Mesothelial cell of epicardium (in vitro differentiated cells): ENCODE measurements at places on chromosomes 7 and 10. TPM values are rescaled to one million over a fixed set of nuclear protein-coding genes. Genes with fewer than 3 reads are reported as not detected.

Gene IFIT1B
- not detected in 3 replicates for total RNA-seq

GRCh38 chr10:77084431-77085144, 553.0 kb downstream of the KCNMA1 start:
- H3K4me1 ChIP-seq = peaks cover 25% of the 10 kb centered on the region
- H3K4me3 ChIP-seq = no peak overlapping the region
- no peak for DNase-seq
- peak overlapping the region; percentile 17 for H3K27ac ChIP-seq

Gene CALML5
- total RNA-seq = 0.42 TPM in 1 of 3 replicates, not detected in the others

DNA sequence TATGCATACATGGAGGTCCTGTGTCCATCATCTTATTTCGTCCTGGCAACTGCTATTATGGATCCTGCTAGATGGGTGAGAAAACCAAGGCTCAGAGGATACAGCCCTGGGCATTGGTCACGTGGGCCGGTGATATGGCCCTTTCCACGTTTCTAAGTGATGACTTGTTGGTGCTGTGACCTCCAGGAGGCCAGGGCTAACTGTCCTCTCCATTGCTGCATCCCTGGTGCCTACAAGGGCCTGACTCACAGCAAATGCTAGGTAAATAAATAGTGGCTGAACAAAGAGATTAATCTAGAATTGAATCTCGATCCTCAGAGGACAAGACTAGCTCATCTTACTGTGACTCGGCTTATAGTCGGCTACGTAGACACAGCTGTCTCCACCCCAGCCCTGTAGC, 78.6 kb downstream of the FAM53B start:
- H3K4me3 ChIP-seq = no peak overlapping the region
- no peak overlapping the region for H3K27ac ChIP-seq
- no peak for DNase-seq
- no peaks in the 10 kb centered on the region for H3K27me3 ChIP-seq
- peaks cover 10% of the 10 kb centered on the region for H3K4me1 ChIP-seq

DNA sequence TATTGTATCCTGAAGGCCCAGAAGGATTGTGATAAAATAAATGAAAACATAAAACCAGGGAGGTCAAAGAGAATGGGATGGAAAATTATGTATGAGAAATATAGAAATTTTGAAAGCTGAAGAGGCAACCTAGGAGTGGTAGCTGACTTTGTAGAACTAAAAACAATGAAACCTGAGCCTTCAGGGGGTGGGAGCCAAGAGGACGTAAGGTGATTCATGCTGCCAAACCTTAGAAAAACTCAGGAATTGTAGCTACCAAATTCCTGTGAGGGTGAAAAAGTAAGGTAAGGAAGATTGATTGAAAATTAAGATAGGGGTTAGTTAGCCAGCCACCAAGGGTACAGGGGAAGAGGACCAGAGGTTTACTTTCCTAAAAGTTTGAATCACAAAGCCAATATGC, 213.2 kb downstream of the KCND2 start:
- DNase-seq = no peak
- H3K27ac ChIP-seq = peak overlapping the region; percentile 13
- H3K4me1 ChIP-seq = peaks cover 7% of the 10 kb centered on the region
- H3K36me3 ChIP-seq = no peaks in the 10 kb centered on the region
- H3K4me3 ChIP-seq = no peak overlapping the region
- H3K27me3 ChIP-seq = no peaks in the 10 kb centered on the region

Gene FKBP14
- total RNA-seq = 42.4 to 48.0 TPM (median 45.5 TPM) in 3 replicates

Gene TRIM73
- total RNA-seq = 14.8 to 17.0 TPM (median 15.7 TPM) in 3 replicates

Gene NRAP
- not detected in 3 replicates for total RNA-seq

Gene AP5Z1
- total RNA-seq = 35.6 to 40.9 TPM (median 36.2 TPM) in 3 replicates

DNA sequence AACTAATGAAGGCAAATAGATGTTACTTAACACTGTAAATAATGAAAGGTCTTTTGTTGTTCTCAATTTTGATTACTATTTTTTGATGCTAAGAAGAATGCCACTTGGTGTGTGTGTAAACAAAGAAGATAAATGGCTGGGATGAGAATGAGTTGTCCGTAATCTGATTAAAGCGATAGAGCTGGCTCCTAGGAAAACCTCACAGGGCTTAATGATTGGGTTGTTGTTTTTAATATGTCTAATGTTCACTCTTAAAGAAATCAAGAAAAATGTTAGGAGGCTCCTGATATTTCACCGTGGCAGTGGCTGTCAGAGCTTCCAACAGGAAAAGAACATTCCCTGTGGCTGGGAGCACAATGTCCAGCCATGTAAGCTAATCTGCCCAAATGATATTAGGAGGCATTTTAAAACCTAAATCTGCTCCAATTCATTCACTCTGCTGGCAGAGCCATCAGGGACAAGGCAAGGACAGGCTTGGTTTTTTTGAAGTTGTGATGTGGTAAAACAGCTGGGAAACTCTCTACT, 243.9 kb downstream of the SNX10 start:
- peaks cover 4% of the 10 kb centered on the region for H3K27me3 ChIP-seq
- no peak overlapping the region for H3K4me3 ChIP-seq
- H3K4me1 ChIP-seq = peaks cover 73% of the 10 kb centered on the region
- H3K36me3 ChIP-seq = no peaks in the 10 kb centered on the region

DNA sequence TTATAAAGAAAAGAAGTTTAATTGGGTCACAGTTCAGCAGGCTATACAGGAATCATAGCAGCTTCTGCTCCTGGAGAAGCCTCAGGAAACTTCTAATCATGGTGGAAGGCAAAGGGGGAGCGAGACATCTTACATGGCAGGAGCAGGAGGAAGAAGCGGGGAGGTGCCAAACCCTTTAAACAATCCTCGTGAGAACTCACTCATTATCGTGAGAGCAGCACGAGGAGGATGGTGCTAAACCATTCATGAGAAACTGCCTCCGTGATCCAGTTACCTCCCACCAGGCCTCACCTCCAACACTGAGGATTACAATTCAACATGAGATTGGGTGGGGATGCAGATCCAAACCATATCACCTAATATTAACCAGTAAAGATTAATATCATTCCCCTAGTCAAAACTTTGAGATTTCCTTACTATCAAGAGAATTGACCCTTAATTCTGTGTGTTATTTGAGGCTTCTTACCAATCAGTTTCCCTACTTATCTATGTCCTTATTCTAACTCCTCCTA, 1.6 kb upstream of the SMO start:
- no peak for DNase-seq
- no peaks in the 10 kb centered on the region for H3K27me3 ChIP-seq
- peaks cover 27% of the 10 kb centered on the region for H3K4me1 ChIP-seq
- H3K4me3 ChIP-seq = no peak overlapping the region
- H3K36me3 ChIP-seq = peaks cover under 1% of the 10 kb centered on the region

GRCh38 chr10:99450624-99451498, 20.4 kb upstream of the GOT1 start:
- peaks cover 2% of the 10 kb centered on the region for H3K4me1 ChIP-seq
- no peaks in the 10 kb centered on the region for H3K36me3 ChIP-seq
- no peak for DNase-seq

GRCh38 chr7:36777062-36777461, 52.8 kb upstream of the AOAH start:
- no peak overlapping the region for H3K4me3 ChIP-seq
- H3K4me1 ChIP-seq = peaks cover 2% of the 10 kb centered on the region
- no peak overlapping the region for H3K27ac ChIP-seq
- H3K36me3 ChIP-seq = no peaks in the 10 kb centered on the region

- H3K4me1 ChIP-seq = peaks cover 13% of the 10 kb centered on the region
- H3K4me3 ChIP-seq = no peak overlapping the region
- no peak overlapping the region for H3K27ac ChIP-seq
- no peaks in the 10 kb centered on the region for H3K27me3 ChIP-seq
- DNase-seq = no peak
These were observed 67.5 kb downstream of the MINDY3 start for GRCh38 chr10:15792777-15793176.

GRCh38 chr10:77516575-77516974, 121.0 kb downstream of the KCNMA1 start:
- H3K4me1 ChIP-seq = peaks cover 42% of the 10 kb centered on the region
- no peak for DNase-seq
- H3K4me3 ChIP-seq = no peak overlapping the region

Gene PROSER2
- 16.9 to 17.8 TPM (median 17.6 TPM) in 3 replicates for total RNA-seq

DNA sequence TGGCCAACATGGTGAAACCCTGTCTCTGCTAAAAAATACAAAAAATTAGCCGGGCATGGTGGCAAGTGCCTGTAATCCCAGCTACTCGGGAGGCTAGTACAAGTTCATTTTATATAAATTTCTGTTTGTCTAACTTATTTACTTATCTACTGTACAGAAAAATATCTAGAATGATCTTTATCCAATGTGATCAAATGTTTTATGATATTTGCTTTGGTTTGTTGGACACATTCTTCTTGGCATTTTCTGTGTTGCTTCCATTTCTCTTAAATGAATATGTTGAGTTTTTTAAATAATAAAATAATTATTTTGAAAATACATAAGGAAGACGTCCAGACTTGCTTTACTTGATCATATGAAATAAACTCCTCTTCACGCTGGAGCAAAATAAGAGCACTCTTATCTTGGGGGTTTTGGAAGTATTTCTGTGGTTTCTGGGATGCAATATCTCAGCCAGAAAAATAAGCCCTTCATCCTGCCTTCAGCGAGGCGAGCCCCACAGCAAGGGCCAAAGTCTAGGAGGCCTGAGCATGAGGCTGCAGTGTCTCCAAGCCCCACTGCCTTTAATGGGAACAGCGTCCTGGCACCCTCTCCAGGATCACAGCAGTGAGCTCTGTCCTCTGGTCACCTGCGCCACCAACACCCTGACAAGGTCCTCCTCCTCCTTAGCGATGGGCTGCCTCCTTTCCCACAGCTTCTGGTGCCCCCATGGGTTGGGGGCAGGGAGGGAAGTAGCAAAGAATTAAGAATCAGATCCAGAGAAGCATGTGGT, 480.2 kb downstream of the KCNMA1 start:
- H3K27ac ChIP-seq = peak overlapping the region; percentile 24
- DNase-seq = no peak
- no peaks in the 10 kb centered on the region for H3K36me3 ChIP-seq
- H3K4me1 ChIP-seq = peaks cover 48% of the 10 kb centered on the region
- H3K4me3 ChIP-seq = no peak overlapping the region

DNA sequence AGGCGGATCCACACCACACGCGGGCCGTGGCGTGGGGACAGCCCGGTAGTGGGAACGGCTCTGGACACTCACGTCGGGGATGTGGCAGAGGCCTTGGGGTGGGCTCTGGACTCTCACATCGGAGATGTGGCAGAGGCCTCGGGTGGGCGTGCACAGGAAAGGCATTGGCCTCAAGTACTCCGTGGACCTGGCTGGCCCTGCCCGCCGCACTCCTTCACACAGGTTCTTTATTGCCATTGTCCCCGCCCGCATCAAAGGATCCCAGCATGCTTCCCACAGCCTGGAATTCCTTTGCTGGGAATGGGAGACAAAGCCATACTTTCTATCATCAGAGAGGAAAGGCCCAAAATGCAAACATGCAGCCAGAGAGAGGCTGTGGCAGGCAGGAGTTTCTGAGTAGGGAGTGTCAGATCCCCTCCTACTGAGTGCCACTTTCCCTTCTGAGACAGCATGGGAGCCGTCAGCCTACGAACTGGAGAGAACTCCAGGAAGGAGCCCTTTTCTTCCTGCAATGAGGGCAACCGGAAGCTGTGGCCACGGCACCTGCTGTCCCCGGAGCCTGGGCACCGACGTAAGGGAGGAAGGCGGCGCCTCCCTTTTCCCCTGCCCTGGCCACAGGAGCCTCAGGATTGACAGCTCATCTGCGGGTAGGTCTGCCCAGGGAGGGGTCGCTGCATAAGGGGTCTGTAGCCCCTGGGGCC, 51.5 kb downstream of the RBM17 start:
- DNase-seq = no peak
- no peak overlapping the region for H3K4me3 ChIP-seq
- H3K27me3 ChIP-seq = peaks cover 66% of the 10 kb centered on the region
- no peak overlapping the region for H3K27ac ChIP-seq
- H3K4me1 ChIP-seq = peaks cover 6% of the 10 kb centered on the region
- no peaks in the 10 kb centered on the region for H3K36me3 ChIP-seq

Gene ACTR3C
- 0.40 to 0.84 TPM (median 0.47 TPM) in 3 replicates for total RNA-seq

GRCh38 chr10:123783296-123783695, 108.3 kb downstream of the CPXM2 start:
- no peak overlapping the region for H3K4me3 ChIP-seq
- DNase-seq = no peak
- H3K27ac ChIP-seq = no peak overlapping the region
- peaks cover 3% of the 10 kb centered on the region for H3K4me1 ChIP-seq
- H3K27me3 ChIP-seq = peaks cover 64% of the 10 kb centered on the region

GRCh38 chr10:104202231-104202630, 29.9 kb downstream of the CFAP43 start:
- DNase-seq = no peak
- H3K4me1 ChIP-seq = no peaks in the 10 kb centered on the region
- H3K27ac ChIP-seq = no peak overlapping the region
- H3K36me3 ChIP-seq = peaks cover 2% of the 10 kb centered on the region
- no peak overlapping the region for H3K4me3 ChIP-seq
- no peaks in the 10 kb centered on the region for H3K27me3 ChIP-seq

- no peaks in the 10 kb centered on the region for H3K4me1 ChIP-seq
- peaks cover 47% of the 10 kb centered on the region for H3K27me3 ChIP-seq
These were observed 27.7 kb upstream of the AMPH start for GRCh38 chr7:38658921-38659320.

DNA sequence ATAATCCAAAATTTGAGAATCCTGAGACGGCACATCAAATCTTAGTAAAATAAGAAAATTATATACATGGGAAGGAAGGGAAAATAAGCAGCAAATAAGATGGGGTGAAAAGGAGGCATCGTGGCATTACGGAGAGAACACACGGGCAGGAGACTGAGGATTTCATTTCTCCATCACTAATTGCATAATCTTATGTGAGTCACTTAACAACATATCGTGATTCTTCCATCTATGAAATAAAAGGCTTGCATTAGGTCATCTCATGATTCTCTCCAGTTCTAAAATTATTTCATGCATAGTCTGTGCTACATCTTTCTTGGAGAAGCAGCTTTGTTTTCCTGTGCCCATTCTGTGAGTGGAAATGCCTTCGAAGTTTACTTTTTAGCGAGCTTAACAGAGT, 288.7 kb downstream of the LRMDA start:
- H3K4me1 ChIP-seq = no peaks in the 10 kb centered on the region
- H3K27ac ChIP-seq = no peak overlapping the region
- peaks cover 93% of the 10 kb centered on the region for H3K27me3 ChIP-seq
- no peak overlapping the region for H3K4me3 ChIP-seq
- H3K36me3 ChIP-seq = no peaks in the 10 kb centered on the region

- H3K27ac ChIP-seq = no peak overlapping the region
- H3K4me3 ChIP-seq = no peak overlapping the region
- no peak for DNase-seq
These were observed 18.8 kb upstream of the KLRG2 start for GRCh38 chr7:139502226-139502625.

GRCh38 chr10:19704544-19704943, 111.7 kb upstream of the PLXDC2 start:
- peaks cover 5% of the 10 kb centered on the region for H3K36me3 ChIP-seq
- no peak overlapping the region for H3K27ac ChIP-seq
- no peaks in the 10 kb centered on the region for H3K4me1 ChIP-seq
- no peak for DNase-seq
- H3K4me3 ChIP-seq = no peak overlapping the region

GRCh38 chr10:62652114-62652513, 152.4 kb upstream of the ADO start:
- no peak overlapping the region for H3K4me3 ChIP-seq
- H3K27ac ChIP-seq = no peak overlapping the region
- DNase-seq = no peak
- peaks cover 13% of the 10 kb centered on the region for H3K27me3 ChIP-seq

Gene RHOBTB1
- total RNA-seq = 50.3 to 52.5 TPM (median 51.2 TPM) in 3 replicates
